Smooth muscle cell of the umbilical artery (primary cell): ENCODE measurements at places on chromosomes 13 and 19. TPM values are rescaled to one million over a fixed set of nuclear protein-coding genes. Genes with fewer than 3 reads are reported as not detected.

LCP1 gene
- total RNA-seq, result 3.3 and 8.9 TPM in 2 replicates

RASGRP4 gene
- not detected in 2 replicates for total RNA-seq

SBNO2 gene
- 46.3 and 72.7 TPM in 2 replicates for total RNA-seq

KLF5 gene
- 0.59 and 1.1 TPM in 2 replicates for total RNA-seq

IGFL1 gene
- total RNA-seq, result not detected in 2 replicates

SLITRK5 gene
- under 0.01 TPM in 1 of 2 replicates, not detected in the other for total RNA-seq

ITGBL1 gene
- total RNA-seq, result 6.6 and 49.9 TPM in 2 replicates

METTL21C gene
- not detected in 2 replicates for total RNA-seq

CHST8 gene
- not detected in 2 replicates for total RNA-seq

ZNF573 gene
- total RNA-seq, result 6.6 and 8.6 TPM in 2 replicates

FPR3 gene
- under 0.01 and 0.88 TPM in 2 replicates for total RNA-seq

RFXAP gene
- 2.4 and 3.3 TPM in 2 replicates for total RNA-seq

SNRPD2 gene
- total RNA-seq, result 144 and 339 TPM in 2 replicates

MBD3L3 gene
- not detected in 2 replicates for total RNA-seq

GIPR gene
- under 0.01 TPM in 1 of 2 replicates, not detected in the other for total RNA-seq

CCL25 gene
- not detected in 2 replicates for total RNA-seq

STARD13 gene
- total RNA-seq, result 21.1 and 25.1 TPM in 2 replicates

CEACAM4 gene
- not detected in 2 replicates for total RNA-seq

PCDH20 gene
- not detected in 2 replicates for total RNA-seq

ZNF534 gene
- not detected in 2 replicates for total RNA-seq

CD22 gene
- total RNA-seq, result 0.55 TPM in 1 of 2 replicates, not detected in the other

ZNF560 gene
- total RNA-seq, result 1.5 and 5.8 TPM in 2 replicates

PTH2 gene
- total RNA-seq, result not detected in 2 replicates

CEACAM16 gene
- not detected in 2 replicates for total RNA-seq

MAP2K2 gene
- 111 and 139 TPM in 2 replicates for total RNA-seq

ZNF837 gene
- total RNA-seq, result 1.5 and 1.9 TPM in 2 replicates

LGALS14 gene
- not detected in 2 replicates for total RNA-seq

NLRP11 gene
- not detected in 2 replicates for total RNA-seq

KLK15 gene
- not detected in 2 replicates for total RNA-seq

SELENOV gene
- not detected in 2 replicates for total RNA-seq

ZSCAN1 gene
- total RNA-seq, result not detected in 2 replicates

KIR2DL3 gene
- total RNA-seq, result not detected in 2 replicates

ZNF112 gene
- 9.2 and 10.1 TPM in 2 replicates for total RNA-seq

ZNF556 gene
- total RNA-seq, result not detected in 2 replicates

SPIB gene
- total RNA-seq, result not detected in 2 replicates

F10 gene
- 10.6 and 15.7 TPM in 2 replicates for total RNA-seq

LRRC4B gene
- 0.18 and 0.30 TPM in 2 replicates for total RNA-seq

SMIM17 gene
- total RNA-seq, result 0.32 TPM in 1 of 2 replicates, not detected in the other

CBARP gene
- 4.2 and 9.7 TPM in 2 replicates for total RNA-seq
